ENCODE measurements at places on chromosomes 6 and 20. TPM values are rescaled to one million over a fixed set of nuclear protein-coding genes. Genes with fewer than 3 reads are reported as not detected.

DNA sequence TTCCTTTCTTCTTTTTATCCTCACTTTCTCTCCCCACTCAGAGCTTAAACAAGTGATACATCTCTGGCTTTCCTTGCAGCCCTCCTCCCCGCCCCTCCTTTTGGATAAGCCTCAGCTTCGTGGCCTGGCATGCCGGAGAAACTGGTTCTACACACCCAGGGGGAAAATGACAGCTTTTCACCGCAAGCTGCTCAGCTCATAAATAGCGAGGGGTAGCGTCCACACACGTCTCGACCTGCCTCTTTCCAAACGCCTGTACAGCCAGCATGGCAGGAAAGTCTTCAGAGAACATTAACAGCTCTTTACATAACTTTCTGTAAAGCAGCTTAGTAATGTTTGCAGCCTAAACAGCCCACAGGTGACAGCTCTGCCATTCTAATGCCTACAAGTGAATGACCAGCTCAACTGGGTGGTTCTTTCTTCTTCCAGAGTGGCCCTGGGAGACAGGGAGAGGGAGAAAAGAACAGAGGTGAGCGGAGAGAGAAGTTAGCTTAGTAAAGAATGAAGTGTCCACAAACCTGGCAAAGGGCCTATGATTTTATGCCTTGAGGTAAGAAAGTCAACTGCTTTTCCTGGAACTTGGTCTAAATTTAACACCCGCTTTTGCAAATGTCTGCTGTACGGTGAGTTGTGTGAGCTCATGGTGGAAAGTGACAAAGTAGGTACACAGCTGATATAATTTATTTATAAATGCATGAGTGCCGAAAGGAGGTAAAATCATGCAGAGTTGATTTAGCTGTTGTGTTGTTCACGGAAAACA, 251.5 kb downstream of the TFAP2A start:
- DNase-seq = peak; percentile 89

- DNase-seq = no peak
Measured at GRCh38 chr6:139427199-139427598, 52.8 kb upstream of the CITED2 start.

DNA sequence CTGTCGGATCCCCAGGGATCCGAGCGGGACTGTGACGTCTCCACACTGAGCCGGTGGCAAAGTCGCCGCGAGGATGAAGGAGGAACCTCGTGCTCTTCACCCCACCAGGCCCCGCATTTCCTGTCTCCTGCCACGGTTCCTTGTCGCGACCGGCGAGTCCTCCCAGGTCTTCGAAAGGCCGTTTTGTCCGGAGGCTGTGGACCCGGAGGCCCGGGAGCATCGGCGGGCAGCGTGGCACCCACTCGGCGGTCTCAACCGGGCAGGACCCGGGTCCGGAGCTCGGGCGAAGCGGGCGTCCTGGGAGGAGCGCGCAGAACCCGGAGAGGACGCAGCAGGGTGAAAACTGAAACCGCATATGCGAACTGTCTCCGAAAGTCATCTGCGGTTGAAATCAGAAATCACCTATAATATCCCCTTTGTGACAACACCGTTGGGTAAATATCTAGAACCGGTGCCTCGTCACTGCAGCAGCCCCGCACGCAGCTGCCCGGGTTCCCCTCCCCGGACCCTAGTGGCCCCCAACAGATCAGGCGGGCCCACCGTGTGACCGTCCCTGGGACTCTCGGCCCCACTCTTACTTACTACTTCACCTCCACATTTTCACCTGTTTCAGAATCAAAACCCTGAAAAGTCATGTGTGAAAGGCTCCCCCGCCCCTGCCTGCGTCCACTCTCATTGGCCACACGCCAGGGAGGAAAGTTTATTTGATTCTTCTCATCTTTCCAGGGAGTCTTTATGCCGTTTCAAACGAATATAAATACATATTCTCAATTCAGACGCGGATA, 3.1 kb upstream of the ULBP2 start:
- no peak for DNase-seq

GRCh38 chr20:2236256-2236655, 59.5 kb upstream of the TGM3 start:
- peak; percentile 12 for DNase-seq

GRCh38 chr6:135191508-135192255, 10.6 kb downstream of the MYB start:
- no peak for DNase-seq

Gene MUCL3
- total RNA-seq = not detected

Gene CD109
- 94.5 TPM for total RNA-seq
